ENCODE measurements at places on chromosomes 7 and 10.

DNA sequence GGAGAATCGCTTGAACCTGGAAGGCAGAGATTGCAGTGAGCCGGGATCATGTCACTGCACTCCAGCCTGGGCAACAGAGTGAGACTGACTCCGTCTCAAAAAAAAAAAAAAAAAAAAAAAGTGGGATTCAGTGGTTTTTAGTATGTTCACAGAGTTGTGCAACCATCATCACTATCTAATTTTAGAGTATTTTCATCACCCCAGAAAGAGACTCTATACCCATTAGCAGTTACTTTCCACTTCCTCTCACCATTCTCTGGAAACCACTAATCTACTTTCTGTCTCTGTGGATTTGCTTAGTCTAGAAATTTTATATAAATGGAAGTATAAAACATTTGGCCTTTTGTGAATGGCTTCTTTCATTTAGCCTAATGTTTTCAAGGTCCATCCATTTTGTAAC lies 113.4 kb downstream of the ST7 start:
- DNase-seq = no peak

DNA sequence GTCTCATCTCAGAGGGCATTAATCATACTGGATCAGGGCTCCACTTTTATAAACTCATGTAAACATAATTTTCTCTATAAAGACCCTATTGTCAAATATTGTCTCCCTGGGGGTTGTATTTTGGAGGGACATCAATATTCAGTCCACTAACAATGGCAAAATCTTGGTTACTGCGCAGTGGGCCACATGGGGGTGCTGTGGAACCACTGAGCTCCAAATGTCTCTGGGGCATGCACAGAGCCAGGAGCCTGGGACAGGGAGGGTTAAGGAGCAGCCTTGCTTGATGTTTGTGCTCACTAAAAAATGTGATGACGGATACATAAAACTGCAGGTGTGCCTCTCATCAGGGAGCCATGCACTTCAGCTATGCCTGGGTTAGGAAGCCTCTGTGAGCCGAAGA lies 62.1 kb upstream of the PRSS58 start:
- DNase-seq = no peak

DNA sequence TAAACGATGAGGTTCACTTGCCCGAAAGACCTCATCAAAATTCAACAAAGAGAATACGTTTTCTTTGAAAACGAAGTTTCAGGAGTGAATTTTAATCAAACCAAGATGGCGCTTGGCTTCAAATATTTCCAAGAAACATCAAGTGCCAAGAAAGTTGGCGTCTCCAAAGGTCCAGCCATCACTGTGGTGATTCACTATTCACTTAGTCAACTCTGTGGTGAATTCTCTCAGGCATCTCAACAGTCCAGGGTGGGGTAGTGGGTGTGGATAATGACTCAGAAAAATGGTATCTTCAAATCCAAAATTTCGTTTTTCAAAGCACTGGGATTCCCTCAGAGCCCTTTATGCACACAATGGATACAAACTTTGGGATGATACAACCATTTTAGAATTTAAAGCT lies 133.1 kb downstream of the SVIL start:
- DNase-seq = no peak

- no peak for DNase-seq
These were observed 19.5 kb upstream of the PPP1R3C start for GRCh38 chr10:91652364-91652763.

DNA sequence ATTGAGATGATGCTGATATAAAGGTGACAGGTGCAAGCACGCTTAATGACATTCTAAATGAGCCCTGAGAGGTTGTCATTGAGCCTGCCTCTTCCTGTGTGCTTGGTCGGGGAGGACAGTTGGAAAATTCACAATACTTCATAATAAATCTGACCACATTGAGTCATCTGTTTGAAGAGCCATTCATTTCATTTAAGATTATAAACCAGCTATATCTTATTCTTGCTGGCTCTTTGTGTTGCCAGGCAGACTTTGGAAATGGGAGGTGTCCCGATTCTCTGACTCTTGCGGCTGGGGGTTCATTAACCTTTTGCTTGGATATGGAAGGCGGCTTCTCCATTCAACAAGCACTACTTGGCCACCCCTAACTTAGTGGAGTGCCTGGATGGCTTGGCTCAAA lies 198.2 kb downstream of the FANK1 start:
- DNase-seq = no peak

DNA sequence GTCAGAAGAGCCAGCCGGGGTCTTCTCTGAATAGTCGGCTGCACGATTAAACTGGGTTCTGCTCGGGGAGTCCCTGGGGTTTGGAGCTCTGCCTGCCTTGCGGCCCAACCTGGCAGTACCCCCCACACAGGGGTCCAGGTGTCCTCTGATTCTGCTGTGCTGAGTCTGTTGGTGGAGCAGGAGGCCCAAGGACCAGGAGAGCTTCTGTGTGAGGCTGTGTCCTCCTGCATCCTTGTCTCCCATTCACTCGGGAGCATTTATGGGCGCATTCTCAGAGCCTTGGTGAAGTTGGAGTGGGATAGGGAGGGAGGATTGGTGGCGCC lies 14.2 kb downstream of the INPP5A start:
- no peak for DNase-seq

DNA sequence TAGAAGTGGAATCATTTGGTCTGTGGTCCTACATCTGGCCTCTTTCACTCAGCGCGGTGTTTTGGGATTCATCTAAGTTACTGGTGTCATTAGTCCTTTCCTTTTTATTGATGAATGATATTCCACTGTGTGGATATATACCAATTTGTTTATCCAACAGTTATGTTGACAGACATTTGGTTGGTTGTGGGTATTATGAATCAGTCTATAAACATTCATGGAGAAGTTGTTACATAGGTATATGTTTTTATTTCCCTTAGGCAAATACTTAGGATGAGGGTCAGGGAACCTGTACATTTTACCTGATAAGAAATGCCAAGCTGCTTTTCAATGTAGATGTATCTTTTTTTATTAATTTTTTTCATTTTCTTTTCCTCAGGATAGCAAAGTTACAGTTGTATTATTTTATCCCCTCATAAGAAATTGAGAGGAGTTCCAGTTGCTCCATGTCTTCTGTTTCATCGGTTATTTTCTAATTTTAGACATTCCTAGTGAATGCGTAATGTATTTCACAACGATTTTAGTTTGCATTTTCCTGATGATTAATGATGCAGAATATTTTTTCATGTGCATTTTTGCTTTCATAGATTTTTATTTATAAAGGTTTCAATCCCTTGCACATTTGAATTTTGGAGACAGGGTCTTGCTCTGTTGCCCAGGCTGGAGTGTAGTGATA lies 203.8 kb upstream of the SH2B2 start:
- DNase-seq = no peak
